ENCODE measurements at places on chromosomes 7 and 10. TPM values are rescaled to one million over a fixed set of nuclear protein-coding genes. Genes with fewer than 3 reads are reported as not detected.

LIPJ gene
- total RNA-seq: 2.5 TPM

DNA sequence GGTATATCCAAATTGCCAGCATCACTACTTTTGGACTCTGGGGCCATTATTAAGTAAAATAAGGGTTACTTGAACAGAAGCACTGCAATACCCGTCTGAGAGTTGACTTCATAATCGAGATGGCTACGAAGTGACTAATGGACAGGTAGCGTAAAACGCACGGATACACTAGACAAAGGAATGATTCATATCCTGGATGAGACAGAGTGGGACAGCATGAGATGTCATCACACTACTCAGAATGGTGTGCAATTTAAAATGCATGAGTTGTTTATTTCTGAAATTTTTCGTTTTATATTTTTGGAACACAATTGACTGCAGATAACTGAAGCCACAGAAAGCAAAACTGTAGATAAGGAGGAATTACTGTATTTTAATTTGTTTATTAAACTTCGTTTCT, 421.5 kb upstream of the LRGUK start:
- no peak for DNase-seq

- peak; percentile 92 for DNase-seq
Observed at GRCh38 chr10:78029269-78030226, at the start of gene POLR3A. TSS of gene POLR3A (minus strand) at chr10:78029515. CDS start at chr10:78029407, 108 bp downstream.

DNA sequence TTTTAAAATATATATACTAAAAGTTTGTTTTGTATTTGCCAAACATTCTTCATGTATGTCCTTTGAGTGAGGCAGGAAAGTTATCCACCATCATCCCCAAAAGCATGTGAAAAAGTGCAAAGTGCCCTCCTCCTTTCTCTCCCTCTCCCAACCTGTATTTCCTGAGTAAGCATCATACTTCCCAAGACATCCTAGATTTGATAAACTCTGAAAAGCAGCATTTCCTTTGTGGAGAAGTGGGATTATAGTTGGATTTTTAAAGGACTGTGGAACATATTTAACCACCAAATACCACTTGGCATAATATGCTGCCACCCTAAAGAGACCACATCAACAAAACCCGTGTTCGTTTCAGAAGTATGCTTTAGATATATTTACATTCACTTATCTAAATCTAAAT, 36.9 kb downstream of the NET1 start:
- DNase-seq: no peak

- no peak for DNase-seq
Observed at GRCh38 chr7:31311552-31311951, 29.0 kb downstream of the NEUROD6 start.

GRCh38 chr7:139866047-139866837, 37.2 kb downstream of the TBXAS1 start:
- no peak for DNase-seq

GRCh38 chr10:75499556-75500160, 68.2 kb downstream of the LRMDA start:
- DNase-seq: no peak

DNA sequence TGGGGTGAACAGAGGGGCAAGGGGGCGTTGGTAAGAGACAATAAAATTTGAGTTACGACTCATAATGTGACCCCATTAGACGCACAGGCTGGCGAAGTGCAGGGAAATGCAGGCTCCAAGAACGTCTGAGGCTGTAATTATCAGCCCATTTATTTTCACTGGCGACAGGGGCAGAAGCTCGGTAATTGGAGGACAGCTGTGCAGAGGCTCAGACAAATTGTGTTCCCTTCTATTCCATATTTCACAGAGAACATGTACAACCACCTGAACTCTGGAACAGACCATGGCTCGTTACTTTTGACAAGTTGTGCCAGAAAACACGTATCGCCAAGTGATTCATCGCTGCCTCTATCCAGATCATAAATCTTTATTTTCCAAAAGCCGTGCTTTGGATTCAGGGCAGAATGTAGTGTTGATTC, 137.3 kb upstream of the FRMD4A start:
- DNase-seq: no peak

All from breast epithelium (tissue), 4 donors.